Activated T-cell treated with anti-CD3 and anti-CD28 coated beads for 24 hours (primary cell): ENCODE measurements at places on chromosomes 5 and 9.

- DNase-seq, result no peak
Observed at GRCh38 chr5:151742870-151743294, 15.5 kb downstream of the ATOX1 start.

- no peak for DNase-seq
Observed at GRCh38 chr5:149672701-149673476, 57.2 kb upstream of the PPARGC1B start.

- DNase-seq, result no peak
Observed at GRCh38 chr9:28915202-28915930, 1342.1 kb upstream of the C9orf72 start.

DNA sequence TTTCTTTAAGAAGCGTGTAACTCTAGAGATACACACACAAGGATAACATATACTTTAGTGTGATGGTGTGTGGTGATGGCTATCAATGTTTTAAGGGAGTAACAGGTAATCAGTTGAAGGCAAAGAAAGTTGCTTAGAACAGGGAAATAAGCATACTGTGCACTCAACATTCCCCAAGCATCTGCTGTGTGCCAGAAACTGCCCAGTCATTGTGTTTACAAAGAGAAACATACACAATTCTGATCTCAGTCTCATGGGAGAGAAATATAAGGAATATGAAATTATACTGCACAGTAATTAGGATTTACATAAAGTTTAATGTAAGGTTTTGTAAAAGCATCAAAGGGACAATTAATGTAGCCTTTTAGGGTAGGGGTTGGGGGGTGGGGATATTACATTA is 224.1 kb upstream of the TYRP1 start:
- DNase-seq, result no peak

DNA sequence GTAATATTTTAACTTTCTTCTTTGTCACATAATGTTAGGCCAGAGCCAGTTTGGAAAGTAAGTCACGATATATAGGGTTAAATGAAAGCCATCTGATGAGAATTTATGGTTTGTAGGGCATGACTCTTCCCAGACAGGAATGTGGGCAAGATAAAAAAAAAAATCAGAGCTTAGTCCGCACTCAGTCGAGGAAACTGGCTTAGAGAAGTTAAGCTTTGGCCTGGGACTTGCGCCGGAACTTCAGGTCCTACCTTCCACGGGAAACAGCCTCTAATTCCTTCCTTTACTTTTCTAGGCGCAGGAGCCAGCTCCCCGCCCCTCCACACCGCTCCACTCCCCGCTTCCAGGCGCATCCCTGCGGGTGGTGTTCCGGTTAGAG is 475 bp downstream of the DDX31 start:
- DNase-seq, result no peak

DNA sequence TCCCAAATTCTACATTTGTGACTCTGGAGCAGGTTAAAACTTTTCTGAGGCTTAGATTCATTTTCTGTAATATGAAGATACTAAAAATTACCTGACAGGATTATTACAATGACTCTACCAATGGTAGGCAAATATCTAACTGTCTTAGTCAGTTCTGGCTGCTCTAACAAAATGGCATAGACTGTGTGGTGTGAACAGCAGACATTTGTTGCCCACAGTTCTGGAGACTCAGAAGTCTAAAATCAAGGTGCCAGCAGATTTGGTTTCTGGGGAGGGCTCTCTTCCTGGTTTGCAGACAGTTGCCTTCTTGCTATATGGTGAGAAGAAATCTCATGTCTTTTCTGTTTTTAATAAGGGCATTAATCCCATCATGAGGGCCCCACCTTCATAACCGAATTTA is 245.1 kb downstream of the MAST4 start:
- DNase-seq, result no peak

DNA sequence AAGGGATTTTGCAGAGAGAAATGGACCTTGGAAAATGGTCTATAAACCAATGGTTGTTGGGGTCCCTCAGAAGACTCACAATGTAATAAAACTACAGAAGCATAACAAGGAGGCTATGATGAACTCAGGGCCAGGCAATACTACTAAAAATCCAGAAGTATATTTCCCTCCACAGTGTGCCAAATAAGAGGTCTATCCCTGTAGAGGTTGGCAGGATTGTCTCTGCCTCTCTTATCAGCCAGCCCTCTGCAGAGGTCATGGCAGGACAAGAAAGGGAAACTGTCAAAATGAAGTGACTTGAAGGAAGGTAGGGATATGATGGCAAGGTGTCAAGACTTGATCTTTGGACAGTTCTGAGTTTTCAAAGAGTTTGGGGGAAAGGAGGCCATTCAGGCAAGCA is 115.7 kb upstream of the NR5A1 start:
- DNase-seq, result no peak

DNA sequence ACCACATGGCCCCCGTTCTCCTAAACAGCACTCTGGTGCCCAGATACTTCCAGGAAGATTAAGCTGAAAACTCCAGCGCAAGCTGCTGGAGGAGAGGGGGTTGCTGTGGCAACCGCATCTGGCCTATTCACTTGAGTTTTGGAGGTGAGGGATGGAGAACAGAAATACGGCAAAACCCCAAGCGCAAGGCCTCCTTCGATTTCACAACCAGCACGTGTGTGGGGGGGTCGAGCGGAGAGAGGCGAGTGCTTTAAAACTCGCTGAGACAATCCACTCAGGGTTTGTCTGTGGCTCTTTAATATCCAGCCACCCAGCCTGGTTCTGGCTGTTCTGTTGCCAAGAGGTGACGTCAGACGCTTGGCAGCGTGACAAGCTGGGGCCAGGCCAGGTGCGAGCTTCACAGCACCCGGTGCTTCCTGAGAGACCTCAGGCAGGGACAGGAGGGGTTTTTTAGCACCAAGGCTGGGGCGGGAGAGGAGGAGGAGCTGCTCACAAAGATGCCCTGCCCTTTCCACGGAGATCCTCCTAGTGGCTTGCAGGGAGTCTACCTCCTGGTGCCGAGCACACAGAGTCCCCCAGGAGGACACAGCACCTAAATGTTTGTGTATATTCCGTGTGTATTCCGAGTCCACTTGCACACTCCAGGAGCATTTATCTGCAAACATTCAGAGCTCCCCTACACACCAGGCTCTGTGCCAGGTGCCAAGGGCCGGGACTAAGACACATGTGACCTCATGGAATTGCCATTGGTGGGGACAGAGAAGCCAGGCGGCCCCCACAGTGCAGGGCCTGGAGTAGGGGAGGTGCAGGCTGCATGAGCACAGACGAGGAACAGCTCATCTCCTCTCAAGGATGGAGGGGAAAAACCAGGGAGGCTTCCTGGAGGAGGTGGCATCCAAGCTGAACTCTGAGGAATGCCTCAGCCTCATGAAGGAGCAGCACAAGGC is 194.6 kb downstream of the OLFM1 start:
- no peak for DNase-seq

DNA sequence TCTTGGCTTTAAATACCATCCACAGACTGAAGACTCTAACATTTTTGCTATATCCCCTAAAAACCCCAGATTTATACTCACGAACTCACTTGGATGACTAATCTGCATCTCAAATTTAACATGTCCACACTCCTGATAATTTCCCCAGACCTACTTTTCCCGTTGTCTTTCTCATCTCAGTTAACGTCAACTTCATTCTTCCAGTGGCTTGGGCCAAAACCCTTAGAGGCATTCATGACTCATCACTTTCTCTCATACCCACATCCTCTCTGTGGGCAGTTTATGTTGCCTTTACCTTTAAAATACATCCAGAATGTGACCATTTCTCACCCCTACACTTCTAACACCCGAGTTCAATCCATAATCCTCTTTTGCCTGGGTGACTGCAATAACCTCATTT is 96.7 kb downstream of the EDIL3 start:
- no peak for DNase-seq

DNA sequence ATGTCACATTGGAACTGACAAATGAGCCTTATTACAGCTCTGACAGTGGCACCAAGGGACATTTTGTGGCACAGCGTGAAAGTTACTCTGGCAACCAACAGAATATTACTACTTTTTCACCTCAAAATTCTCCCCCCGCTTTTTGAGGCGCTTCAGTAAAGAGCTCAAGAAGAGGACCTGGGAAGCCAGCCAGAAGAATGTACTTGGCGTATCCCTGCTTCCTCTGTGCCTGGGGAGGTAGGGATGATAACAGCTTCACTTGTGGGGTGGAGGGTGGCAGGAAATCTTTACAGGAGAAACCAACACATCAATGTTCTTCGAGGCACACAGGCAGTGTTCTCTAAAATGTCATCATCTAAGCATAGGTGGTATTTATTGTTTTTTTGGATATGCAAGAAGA is 624.1 kb downstream of the NR2F1-AS1 start:
- no peak for DNase-seq

GRCh38 chr5:39368116-39368515 is 3.8 kb upstream of the C9 start:
- DNase-seq, result no peak

DNA sequence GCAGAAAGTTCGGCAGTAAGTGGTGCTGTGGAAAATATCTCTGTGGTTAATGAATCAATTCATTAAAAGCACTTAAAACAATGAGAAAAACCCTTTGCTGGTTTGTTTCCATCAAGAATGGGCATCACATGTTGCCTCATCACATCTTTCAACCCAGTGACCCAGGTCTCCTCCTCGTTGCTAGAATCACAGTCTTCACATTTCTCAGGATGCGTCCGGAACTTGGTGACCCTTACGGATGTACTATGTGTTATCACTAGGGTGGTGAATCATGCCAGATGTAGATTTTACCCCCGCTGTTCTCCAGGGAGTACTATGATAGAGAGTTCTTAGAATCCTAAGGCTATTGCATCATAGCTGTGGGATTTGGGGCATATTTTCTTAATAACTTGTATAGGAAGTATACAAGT is 217.9 kb upstream of the KLF4 start:
- no peak for DNase-seq

DNA sequence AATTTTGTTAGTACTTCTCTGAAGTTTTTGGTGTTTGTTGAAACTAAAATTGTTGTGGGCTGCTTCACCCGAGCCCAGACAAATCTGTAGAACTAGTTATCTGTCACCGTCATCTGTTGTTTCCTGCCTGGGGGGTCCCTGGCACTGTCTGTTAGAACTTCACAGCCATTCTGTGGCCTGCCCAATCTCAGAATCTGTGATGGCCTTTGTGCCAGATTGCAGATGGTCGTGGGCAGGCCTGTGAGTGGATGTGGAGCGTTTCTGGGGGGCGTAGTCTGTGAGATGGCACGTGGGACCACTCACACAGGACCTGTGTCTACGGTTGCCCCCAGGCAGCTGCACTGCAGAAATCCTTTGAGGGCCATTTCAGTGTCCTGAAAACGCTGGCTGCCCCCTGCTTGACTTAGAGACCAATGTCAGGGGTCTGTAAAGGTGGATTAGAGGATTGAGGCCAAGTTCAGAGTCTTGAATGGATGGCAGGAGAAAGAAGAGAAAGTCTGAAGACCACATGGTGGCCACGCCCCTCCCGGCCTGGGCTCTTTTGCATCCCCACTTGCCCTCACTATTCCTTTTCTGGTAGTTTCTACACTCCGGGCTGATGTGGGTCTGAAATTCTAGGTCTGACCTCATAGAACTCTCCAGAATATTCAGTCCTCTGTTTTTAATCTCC is 38.3 kb downstream of the TRIO start:
- DNase-seq, result no peak
